Occipital lobe (tissue), 3 donors: ENCODE measurements at places on chromosomes 7 and 10.

- DNase-seq, result no peak
These were observed 70.2 kb upstream of the PPP2R2D start for GRCh38 chr10:131830446-131831130.

DNA sequence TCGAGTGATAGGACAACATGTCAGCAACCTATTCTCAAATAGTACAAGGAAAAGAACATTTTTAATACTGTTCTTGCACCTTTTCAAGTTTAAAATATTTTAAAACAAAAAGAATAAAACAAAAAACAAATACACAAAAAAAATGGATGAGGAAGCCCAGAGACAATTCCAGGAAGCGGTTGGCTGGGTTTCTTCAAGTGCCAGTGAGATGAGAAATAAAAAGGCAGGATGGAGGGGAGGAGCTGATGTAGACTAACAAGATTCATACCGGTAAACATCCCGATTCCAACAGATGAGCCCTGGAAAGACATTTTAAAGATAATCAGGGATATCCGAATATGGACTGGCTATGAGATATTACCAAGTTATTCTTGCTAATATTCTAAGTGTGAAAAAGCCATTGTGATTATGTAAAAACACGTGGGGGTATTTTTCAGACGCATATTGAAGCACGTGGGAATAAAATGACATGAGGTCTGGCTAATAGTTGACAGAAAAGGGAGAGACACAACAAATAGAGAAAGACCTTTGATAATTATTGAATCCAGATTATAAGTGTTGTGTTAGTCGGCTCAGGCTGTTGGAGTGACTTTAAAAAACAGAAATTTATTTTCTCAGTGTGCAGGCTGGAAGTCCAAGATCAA is 101.3 kb upstream of the LRRC4 start:
- no peak for DNase-seq

- DNase-seq, result no peak
These were observed 220.2 kb downstream of the EMX2 start for GRCh38 chr10:117762819-117763172.

DNA sequence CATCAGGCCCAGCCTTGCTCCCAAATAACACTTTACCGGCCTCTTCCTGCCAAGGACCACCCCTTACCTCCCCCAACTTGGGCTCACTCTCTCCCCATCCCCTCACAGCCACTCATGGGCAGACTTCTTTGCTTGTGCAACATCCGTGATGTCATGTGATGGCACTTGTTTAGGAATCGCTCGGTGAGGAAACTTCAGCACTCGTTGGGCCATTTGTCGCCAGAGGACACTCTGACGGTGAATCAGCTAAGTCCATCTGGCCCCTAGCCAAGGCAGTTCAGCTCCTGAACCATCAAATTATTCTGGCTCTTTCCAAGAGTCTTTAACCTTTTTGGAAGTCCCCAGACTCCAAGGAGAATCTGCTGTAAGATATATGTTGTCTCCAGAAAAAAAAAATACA is 19.2 kb downstream of the BTBD16 start:
- no peak for DNase-seq

- no peak for DNase-seq
These were observed 501 bp downstream of the TFPI2 start for GRCh38 chr7:93890041-93890463.

- DNase-seq, result no peak
These were observed 1089.5 kb upstream of the LRRN3 start for GRCh38 chr7:110001254-110001938.

GRCh38 chr7:149584530-149584929 is 86.9 kb upstream of the ZNF746 start:
- no peak for DNase-seq

DNA sequence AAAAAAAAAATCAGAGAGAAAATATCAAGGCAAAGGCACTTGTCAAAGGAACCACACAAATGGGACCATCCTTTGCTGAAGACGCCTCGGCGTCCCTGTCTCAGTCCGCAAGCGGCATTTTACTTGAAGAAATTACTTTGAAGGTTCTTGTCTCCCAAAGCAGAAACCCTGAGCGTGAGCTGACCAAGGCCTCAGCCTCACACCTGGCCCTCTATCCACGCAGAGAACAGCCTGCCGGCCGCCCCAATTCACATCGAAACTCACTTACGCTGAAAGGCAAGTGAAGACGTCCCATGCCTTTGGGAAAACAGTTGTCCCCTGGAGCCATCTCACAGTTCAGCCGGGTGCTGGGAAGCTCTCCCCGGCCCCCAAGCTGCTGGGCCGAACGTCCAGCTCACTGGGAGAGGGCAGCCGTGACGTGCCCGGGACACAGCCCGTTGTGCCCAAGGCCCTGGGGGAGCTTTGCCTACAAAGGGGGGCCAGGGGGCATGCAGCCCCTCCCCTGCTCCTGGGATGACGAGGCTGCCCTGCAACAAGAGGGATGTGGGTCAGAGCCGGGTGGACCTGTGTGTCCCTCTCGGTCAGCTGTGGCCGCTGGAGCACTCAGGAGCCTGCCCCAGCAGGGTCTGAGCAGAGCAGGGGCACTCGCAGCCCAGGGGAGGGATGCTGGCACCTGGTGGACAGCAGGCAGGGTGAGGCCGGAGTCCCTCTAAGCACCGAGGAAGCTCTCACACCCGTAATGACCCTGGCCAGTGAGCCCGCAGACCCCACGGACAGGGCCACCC is 49.6 kb upstream of the PDGFA start:
- DNase-seq, result no peak

DNA sequence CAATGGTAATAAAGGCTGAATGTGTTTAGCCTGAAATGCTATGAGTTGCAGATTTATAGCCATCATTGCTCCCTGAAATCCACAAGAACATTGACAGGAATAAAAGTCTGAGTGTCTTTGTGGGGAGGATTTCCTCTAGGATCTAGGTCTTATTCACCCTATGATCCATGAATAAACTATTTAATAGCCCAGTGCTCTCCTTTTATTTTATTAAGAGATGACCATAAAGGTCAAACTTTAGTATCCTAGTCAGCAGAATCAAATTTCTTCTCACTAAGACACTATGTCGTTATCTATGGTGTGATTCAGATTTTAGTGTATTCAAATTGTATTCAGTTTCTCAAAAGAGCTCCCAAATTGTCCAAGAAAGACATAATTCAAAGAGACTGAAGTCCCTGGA is 67.8 kb upstream of the AKR1E2 start:
- no peak for DNase-seq

DNA sequence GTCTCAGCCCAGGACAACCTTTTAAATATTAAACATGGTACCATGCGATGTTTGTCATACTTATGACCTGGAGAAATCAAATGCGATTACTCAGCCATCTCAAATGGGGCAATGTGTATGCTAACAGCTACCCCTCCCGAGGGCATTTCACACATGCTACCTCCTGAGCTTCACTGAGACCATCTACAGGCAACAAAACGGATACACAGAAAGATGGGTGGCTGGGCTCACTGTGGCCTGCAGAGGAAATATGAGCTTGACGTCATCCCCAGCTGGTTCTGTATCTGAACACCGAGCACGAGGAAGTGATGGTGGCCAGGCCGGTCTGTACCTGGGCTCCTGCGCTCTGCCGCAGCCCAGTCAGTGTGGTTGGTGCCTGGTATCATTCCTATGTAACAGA is 374.3 kb downstream of the RPS24 start:
- no peak for DNase-seq

DNA sequence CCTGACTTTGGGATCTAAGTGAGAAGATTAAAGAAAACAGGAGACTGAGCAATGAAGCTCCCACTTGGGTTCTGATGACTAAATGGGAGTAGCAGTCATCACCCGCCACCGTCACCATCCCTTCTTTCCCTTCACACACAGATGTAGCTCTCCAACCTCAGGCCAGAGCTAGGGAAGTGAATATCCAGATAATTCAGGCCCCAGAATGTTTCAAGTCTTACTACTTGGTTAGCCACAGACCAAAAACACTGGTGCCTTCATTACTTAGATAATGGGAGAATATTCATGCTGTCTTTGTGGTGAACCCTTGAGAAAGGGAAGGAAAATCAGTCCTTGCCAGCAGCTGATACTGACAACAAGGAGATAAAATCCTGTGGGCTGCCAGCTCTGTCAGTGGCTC is 100.7 kb downstream of the OSBPL3 start:
- DNase-seq, result no peak

DNA sequence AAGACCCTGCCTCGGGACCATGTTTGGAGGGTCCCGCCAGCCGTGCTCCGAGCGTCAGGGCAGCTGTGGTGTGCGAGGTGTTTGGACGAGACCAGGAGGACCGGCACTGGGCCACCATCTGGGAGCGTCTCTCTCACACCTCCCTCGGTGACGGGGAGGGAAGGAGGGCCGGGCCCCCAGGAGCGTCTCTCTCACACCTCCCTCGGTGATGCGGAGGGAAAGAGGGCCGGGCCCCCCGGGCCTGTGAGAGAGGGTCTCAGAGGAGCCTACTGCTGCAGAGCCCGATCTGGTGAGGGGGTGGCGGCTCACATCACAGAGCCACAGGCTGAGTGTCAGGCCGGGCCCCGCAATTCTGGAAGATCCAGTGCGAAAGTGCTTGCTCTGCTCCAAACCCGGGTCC is 65.8 kb upstream of the CFAP46 start:
- DNase-seq, result no peak

DNA sequence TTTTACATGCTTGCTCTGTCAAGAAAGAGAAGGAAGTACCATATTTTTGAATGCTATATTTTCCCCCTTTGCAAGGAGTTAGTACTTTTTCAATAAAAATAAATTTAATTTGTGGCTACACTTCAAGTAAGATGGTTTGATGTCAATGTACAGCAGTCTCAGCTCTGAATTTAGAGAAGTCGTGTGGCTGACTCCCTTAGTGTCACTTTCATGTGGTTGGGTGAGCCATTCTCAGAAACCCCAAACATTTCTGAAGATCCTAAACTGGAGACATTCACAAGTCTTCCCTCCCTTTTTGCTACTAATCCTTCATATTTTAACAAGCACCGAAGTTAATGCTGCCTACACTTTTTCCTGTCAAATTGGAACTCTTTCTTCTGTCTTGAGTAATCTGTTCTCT is 244.4 kb downstream of the DYNC1I1 start:
- no peak for DNase-seq

- no peak for DNase-seq
These were observed 14.5 kb downstream of the ANKRD7 start for GRCh38 chr7:118239014-118239413.

DNA sequence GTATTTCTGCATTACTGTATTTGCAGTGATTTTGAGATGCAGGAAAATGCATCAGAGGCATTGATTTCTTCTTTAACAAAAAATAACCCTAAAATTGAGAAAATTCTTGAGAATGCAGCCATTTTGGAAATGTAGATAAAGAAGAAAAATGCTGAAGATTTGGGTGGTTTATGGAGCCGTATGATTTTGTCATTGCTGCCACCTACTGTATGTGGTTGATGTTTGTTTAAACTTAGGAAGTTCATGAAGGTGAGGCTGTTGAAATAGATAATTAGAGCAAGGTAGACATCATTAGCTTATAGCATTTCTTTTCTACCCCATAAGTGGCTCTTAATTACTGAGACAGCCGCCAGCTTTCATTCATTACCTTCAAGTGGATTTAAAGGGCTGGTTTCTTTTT is 92.1 kb upstream of the SAMD8 start:
- DNase-seq, result no peak

DNA sequence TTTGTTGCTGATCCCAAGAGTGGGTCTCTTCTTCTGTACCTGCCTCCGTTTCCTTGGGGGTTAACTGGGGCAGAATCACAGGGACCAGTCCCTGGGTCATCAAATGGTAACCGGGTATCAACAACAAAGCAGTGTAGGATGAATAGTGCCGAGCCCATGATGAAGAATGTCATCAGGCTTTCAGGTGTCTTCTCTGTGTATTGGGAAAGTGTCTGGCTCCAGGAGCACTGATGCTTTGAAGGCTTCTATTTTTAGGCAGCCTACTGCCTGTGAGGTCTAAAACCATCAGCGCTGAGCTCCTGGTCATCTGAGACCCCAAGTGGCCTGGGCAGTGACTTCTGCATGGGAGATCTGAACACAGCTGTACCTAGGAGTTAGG is 48.2 kb upstream of the SHH start:
- DNase-seq, result no peak

DNA sequence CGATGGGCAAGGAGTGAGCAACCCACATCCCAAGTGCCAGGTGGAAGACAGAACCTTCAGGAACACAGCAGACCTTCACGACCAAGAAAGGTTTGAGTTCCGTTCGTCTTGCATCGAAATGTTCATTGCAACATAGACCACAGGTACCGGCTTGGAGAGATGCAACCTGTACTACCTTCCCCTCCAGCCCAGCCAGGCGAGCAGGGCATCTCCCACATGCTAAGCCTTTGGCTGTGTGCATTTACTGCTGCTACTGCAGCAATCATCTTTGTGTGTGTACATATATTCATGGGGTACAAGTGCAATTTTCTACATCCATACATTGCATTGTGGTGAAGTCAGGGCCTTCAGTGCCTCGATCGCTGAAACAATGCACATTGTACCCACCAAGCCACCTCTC is 58.8 kb downstream of the CTBP2 start:
- no peak for DNase-seq

- no peak for DNase-seq
These were observed 51.1 kb downstream of the KCTD7 start for GRCh38 chr7:66679633-66680244.

- no peak for DNase-seq
These were observed 131.1 kb downstream of the TAX1BP1 start for GRCh38 chr7:27871086-27871485.

DNA sequence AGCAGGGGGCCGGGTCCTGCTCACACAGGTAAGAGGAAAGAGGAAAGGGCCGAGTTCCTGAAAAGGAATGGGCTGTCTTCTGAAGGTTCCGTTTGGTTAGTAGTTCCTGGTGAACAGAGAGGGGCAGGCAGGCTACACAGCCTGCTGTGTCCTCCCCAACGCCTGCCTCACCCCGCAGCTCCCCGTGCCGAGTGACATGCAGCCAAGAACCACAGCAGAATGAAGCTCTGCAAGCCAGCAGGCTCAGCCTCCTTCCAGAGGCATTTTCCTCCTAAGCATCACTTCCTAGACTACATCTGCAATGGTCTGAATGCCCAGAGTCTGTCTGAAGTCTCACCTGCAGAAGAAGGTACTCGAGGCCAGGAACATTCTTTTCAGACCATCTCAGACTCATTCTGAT is 202.4 kb upstream of the TCERG1L start:
- DNase-seq, result no peak

- DNase-seq, result no peak
These were observed 60.3 kb upstream of the SLC39A12 start for GRCh38 chr10:17891435-17891834.
